ENCODE measurements at places on chromosomes 5 and 9. TPM values are rescaled to one million over a fixed set of nuclear protein-coding genes. Genes with fewer than 3 reads are reported as not detected.

GRCh38 chr5:72346398-72346797 is 26.2 kb downstream of the PTCD2 start:
- DNase-seq, result no peak

GRCh38 chr5:40073927-40074326 is 605.8 kb upstream of the PTGER4 start:
- no peak for DNase-seq

DNA sequence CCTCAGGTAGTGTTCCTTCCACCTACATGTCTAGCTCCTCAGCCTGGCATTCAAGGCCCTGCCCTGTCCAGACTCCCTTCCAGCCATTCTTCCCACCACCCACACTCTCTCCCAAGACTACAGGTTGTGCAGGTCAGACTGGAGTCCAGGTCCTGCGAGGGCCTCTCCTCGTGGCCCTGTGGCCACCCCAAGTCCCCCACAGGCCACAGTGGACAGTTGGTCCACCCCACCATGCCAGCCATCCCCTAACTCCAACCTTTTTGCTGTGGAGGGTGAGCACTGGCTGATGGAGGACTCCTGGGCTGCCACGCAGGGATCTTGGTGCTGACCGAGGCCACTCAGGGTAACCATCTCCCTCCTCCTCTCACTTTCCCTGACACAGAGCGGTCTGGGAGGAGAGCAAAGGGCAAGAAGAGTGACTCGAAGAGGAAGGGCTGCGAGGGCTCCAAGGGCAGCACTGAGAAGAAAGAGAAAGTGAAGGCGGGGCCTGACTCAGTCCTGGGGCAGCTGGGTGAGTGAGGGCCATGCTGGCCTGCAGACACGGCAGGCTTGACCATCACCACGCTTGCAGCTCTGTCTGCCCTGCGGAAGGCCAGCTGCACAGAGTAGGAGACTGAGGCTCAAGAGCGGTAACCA is 51.0 kb downstream of the JADE2 start:
- no peak for DNase-seq

MARCOL gene
- polyA plus RNA-seq, result not detected
